ENCODE measurements at places on chromosomes 5 and 9. TPM values are rescaled to one million over a fixed set of nuclear protein-coding genes. Genes with fewer than 3 reads are reported as not detected.

The OR13F1 gene
- total RNA-seq = not detected

The SPINK1 gene
- 23,603 TPM for total RNA-seq

The ZNF454 gene
- 3.1 TPM for total RNA-seq

The INSL4 gene
- not detected for total RNA-seq

The WNT8A gene
- not detected for total RNA-seq

The CDKN2B gene
- 1.5 TPM for total RNA-seq

The MLANA gene
- not detected for total RNA-seq

The PPP2R2B gene
- 1.1 TPM for total RNA-seq

The SEMA5A gene
- total RNA-seq = 8.8 TPM

The C9orf50 gene
- not detected for total RNA-seq

The GGTA1 gene
- 0.14 TPM for total RNA-seq

The TLR4 gene
- 1.3 TPM for total RNA-seq

The PLK2 gene
- 40.3 TPM for total RNA-seq

The NR2F1 gene
- total RNA-seq = 5.9 TPM

The CCDC152 gene
- total RNA-seq = 1.3 TPM

The SHOC1 gene
- total RNA-seq = 0.08 TPM

The C1QTNF2 gene
- total RNA-seq = not detected

The IFNE gene
- total RNA-seq = not detected

The PCDHA13 gene
- total RNA-seq = 0.73 TPM

The FAM151B gene
- total RNA-seq = 1.8 TPM

The DAB2 gene
- 26.0 TPM for total RNA-seq

The FOXD4L4 gene
- total RNA-seq = 0.13 TPM

The OXCT1 gene
- total RNA-seq = 2.7 TPM

The FAM163B gene
- total RNA-seq = not detected

Data from pancreas (tissue), 10 donors.